ENCODE measurements at places on chromosomes 16 and 17.
A peak's percentile ranks its signal among the peaks of the same experiment; 100 is the strongest.

DNA sequence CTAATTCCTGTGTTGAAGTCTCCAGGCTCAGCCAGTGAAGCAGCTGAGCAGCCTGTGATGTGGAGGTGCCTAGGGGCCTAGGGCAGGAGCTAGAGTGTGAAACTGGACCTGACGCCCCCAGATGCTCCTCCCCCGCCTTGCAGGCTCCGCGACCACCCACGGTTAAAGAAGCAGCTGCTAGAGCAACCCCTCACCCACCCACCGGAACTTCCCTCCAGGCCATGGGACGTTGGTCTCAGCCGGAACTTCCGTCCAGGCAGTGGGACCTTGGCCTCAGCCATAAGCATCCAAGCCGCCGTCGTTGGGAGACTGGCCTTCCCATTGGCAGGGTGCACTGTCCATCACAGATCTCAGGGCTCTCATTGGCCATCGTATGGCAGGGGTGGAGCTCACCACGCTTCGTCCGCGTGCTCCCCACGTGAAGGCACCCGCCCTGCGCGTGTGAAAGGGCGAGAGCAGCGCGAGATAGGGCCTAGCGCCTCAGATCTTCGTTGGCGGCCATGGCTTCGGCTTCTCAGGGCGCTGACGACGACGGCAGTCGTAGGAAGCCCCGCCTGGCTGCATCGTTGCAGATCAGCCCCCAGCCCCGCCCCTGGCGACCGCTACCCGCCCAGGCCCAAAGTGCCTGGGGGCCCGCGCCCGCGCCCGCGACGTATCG lies at the start of gene ADAD2:
TSS of gene ADAD2 (plus strand) at position 427 of the 658 bp plus-strand sequence. CDS start at position 501, 74 bp downstream.
- no peak for DNase-seq

GRCh38 chr16:35252356-35252936 lies 1793.0 kb downstream of the TP53TG3F start:
- DNase-seq, result no peak

- no peak for DNase-seq
Measured at GRCh38 chr16:86387468-86388440, 122.6 kb upstream of the FOXF1 start.

DNA sequence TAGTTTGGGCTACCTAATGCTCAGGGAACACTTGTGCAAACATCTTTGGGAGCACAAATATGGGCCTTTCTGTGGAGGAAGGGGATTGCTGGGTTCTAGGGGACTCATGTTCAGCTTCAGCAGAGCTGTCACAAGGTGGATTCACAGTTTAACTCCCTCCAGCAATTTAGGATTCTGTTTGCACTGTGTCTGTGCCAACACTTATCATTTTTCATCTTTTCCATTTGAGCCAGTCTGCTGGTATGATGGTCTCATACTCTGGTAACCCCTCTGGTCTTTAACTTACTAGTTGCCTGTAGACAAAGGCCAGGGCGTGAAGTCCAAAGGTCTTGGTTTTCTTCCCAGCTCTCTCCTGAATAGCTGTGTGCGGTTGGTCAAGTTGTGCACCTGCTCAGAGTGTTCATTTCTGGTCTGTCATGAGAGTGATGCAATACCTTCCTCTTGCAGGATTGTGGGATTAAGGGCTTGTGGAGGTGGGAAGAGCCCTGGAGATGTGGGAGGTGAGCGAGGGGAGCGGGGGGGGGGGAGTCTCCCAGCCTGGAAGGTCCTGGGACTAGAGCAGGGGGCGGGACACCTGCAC lies 152.6 kb downstream of the CMIP start:
- no peak for DNase-seq

GRCh38 chr17:55895112-55895759 lies 144.4 kb downstream of the PCTP start:
- DNase-seq, result no peak

GRCh38 chr17:56608944-56609343 lies 15.4 kb downstream of the NOG start:
- no peak for DNase-seq

GRCh38 chr17:22217135-22217534 lies 524.8 kb downstream of the KCNJ18 start:
- DNase-seq, result no peak

- DNase-seq, result no peak
Measured at GRCh38 chr17:7651665-7652387, 1.1 kb downstream of the ATP1B2 start.

- DNase-seq, result no peak
Measured at GRCh38 chr16:1119766-1120576, 23.9 kb upstream of the C1QTNF8 start.

DNA sequence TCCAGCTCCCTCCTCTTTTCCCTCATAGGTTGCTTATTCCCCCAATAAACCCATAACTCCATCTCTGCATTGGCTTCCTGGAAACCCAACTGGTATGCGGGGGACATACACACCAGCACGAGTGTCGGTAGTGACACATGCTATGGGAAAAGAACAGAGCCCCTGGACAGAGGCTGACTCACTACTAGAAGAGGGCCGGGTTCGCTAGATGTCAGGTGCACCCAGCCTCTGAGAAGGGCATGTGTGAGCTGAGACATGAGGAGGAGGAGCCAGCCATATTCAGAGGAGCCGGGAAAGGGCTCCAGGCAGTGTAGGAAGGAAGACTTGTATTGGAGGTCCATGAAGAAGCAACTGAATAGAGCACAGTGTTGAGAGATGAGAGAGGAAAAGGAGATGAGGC lies 241.1 kb downstream of the SOX9 start:
- no peak for DNase-seq

GRCh38 chr17:41678411-41678906 lies 10.2 kb upstream of the EIF1 start:
- DNase-seq, result no peak

- DNase-seq, result no peak
Measured at GRCh38 chr16:86485746-86486145, 24.6 kb upstream of the FOXF1 start.

GRCh38 chr17:73068322-73069153 lies 23.9 kb downstream of the SLC39A11 start:
- DNase-seq, result no peak

DNA sequence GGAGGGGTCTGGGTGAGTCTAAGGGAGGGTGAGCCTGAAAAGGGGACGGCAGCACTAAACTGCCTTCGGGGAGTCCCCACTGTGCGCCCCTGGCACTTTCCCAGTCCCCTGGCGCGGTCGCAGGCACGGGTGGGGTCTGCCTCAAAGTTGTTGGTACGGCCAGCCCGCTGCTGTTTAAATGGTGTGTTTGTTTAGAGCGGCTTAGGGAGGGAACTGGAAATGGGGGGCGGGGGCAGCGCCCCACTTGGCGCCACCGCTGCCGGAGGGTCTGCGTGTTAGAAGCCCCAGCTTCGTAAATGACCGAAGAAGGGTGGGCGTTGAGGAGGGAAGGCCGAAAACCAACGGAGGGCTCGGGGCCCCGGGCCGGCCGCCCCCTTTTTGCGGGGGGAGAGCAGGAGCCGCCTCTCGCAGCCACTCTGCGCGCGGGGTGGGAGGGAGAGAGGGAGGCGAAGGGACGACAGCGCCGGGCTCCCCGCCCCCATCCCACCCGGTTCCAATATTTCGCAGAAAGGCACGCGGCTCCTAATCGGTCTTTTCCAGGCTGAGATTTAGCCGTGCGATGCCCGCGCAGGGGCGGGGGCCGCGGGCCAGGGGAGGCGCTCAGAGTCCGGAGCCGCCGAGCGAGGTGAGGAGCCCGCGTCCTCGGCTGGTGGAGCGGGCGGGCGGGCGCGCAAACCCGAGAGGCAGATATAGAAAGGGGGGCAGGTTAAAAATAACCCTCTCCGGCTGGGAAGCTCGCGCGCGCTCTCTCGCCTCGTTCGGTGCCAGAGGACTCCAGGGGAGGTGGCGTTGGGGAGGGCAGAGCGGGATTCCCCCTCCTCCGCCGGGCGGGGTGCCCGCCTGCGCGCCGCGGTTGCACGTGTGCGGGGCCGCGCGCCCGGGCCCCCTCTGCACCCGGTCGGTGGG lies 54.9 kb downstream of the SREBF1 start:
- DNase-seq, result peak; percentile 44

DNA sequence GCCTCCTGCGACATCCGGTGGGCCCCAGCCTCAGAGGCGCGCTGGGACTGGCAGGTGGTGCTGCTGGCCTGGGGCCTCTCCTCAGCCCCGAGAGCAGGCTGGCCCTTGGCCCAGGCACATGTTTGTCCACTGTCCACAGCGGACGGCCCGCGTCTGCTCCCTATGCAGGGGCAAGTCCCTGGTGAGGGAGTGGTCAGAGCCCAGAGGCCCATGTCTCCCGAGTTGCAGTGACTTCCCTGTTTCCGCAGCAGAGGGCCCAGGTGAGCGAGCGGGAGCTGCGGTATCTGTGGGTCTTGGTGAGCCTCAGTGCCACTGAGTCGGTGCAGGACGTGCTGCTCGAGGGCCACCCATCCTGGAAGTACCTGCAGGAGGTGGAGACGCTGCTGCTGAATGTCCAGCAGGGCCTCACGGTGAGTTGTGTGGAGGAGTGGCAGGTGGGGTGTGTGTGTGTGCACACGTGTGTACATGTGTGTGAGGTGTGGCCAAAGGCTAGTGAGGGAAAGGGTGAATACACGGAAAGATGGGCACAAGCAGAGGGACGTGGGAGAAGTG lies 10.4 kb downstream of the IL34 start:
- no peak for DNase-seq

DNA sequence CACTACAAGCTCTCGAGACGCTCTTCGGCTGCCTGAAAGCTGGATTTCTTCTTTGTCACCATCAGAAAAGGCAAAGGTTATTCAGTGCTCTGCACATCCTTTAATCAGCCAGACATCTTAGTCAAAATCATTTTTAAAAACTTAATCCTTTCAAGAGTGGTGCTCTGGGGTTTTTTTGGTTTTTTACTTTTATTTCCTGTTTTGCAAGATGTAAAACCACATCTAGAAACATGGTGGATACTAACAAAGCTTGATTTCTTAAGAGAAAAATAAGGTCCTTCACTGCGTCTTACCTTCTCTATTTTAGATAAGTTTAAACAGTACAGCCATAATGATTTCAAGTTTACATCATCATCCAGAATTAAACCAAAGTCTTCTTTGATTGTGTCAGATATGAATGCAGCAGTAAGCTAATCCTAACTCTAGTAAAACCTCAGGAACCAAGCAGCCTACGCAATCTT lies 6.3 kb downstream of the ANKRD11 start:
- no peak for DNase-seq

DNA sequence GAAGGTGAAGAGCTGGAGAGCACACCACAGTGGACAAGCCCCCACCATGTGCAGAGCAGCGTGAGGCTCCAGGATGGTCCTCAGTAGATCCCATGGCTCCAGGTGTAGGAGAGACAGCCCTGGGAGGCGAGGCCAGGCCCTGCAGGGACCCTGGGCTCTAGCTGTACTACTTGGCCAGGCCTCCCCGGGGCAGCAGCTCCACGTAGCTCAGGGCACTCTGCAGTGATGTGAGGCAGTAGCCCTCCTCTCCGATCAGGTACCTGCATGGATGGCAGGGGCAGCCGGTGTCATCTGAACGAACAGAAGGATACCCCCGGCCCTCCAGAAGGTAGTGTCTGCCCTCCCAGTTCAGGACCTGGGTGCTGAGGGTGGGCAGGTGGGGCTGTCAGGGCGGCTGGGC lies 6.2 kb upstream of the SPATA2L start:
- DNase-seq, result no peak

GRCh38 chr16:1767116-1767994 lies 4.0 kb downstream of the NME3 start:
- DNase-seq, result no peak

GRCh38 chr16:12228602-12229499 lies 252.3 kb downstream of the SNX29 start:
- no peak for DNase-seq

GRCh38 chr16:62539657-62540056 lies 503.4 kb upstream of the CDH8 start:
- no peak for DNase-seq

- no peak for DNase-seq
Measured at GRCh38 chr16:22874394-22874793, 60.4 kb downstream of the HS3ST2 start.

- DNase-seq, result no peak
Measured at GRCh38 chr16:8848231-8848938, 20.4 kb downstream of the CARHSP1 start.

GRCh38 chr17:67376415-67376736 lies 705 bp upstream of the PITPNC1 start:
- no peak for DNase-seq

GRCh38 chr17:50289991-50290702 lies 15.9 kb downstream of the TMEM92 start:
- no peak for DNase-seq

DNA sequence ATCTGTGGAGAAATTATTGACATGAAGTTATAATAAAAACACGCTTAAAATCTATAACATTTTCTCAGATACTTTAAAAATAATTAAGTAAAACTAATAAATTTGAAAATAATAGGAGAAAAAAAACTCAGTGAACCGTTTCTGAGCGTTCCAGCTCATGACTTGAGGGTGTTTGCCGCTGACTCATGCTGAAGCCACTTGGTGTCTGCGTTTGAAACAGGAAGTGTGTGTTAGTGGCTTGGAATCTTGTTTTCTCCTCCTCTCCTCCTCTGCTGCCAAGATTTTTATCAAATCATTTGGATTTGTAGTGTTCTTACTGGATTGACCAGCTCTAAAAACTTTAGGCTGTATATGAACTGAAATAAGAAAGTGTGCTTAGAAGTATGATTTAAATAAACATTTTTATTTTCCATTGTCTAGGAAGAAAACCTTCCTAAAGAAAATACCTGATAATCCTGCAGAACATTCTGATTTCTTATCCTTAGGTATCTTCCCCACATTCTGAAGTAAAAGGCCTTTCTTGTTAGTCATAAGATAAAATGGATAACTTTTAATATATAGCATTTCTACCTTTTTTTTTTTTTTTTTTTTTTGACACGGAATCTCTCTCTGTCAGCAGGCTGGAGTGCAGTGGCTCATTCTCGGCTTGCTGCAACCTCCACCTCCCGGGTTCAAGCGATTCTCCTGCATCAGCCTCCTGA lies 30.8 kb downstream of the USP10 start:
- DNase-seq, result peak; percentile 25

Measured in activated naive CD4-positive, alpha-beta T cell treated with anti-CD3 and anti-CD28 coated beads, Interleukin-2, amount 50 U/mL, for 16 hours (primary cell).